Natural killer cell (primary cell): ENCODE measurements at places on chromosomes 3 and 15.

DNA sequence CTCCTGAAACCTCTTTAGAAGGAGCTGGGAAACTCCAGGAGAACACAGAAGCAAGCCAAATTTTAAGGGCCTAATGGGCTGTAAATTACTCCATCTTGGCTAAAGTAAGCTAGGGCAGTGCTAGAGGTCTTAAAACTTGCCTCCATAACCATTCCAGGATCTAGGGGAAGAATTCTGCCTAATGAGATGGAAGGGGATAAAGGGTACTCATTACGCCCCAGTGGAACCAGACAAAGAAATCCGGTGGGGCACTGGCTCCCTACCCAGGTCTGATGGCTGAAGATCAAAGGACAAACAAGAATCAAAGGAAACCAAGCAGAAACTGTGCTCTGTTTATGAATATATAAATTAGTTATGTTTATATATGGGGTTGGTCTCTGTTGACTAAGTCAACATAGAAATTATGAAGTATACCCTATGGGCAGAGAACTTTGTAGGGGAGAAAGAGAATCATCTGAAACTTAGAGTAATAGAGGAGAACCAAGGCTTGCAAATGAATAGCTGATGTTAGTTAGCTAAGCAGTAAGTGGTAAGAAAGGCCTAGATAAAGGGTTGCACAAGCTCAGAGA, 57.8 kb downstream of the NCEH1 start:
- DNase-seq: no peak

GRCh38 chr3:177978946-177979345, 557.3 kb upstream of the KCNMB2 start:
- no peak for DNase-seq

GRCh38 chr15:58732625-58733363, 16.7 kb downstream of the ADAM10 start:
- no peak for DNase-seq

GRCh38 chr3:137582484-137582883, 181.6 kb upstream of the SOX14 start:
- no peak for DNase-seq

GRCh38 chr15:54119051-54119450, 140.8 kb downstream of the UNC13C start:
- DNase-seq: no peak
